CD8-positive, alpha-beta memory T cell (primary cell): ENCODE measurements at places on chromosomes 6 and 20.

DNA sequence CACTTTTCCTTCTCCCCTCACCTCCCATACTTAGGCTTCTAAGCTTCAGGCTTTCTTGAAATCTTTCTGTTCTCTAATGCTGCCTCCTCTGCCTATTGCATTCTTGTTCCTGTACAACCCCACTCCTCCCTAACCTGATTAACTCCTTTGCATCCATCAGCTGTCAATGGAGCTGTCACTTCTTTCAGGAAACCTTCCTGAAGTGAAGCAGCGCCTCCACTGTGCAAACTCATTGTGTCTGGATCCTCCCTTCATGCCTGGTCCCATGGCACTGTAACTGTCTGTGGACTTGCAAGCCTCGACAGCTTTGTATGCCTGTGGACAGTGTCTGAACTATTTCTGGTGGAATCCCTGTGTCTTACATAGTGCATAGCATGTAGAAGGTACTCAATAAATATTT is 185.0 kb downstream of the HS3ST5 start:
- H3K4me1 ChIP-seq: no peaks in the 10 kb centered on the region
- no peaks in the 10 kb centered on the region for H3K27me3 ChIP-seq
- DNase-seq: no peak

DNA sequence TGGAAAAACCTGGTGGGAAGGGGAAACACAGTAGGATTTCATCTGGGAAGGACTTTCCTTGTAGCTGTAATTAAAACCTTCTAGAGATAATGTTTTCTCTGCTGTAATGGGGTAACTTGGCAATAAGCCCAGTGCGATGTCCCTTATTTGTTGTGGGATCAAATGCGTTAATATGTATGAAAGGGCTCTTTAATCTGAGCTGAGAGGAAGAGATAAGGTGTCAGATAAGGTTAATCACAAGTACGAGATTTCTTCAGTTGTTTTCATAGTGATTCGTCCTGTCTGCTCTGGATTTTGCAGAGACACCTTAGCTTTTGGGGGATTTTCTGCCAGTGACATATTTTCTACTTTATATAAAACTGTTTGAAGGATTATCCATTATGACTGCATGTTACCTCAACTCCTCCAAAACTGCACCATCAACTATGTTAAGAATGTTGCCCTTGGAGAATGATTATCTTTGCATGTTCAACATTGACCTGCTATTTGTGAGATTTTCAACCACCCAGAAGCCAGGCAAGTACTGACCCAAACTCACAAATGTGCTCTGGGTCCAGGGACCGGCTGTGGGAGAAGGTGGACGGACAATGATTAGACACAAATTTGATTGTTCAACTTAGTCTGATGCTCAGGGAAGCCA is 21.2 kb upstream of the ELOVL5 start:
- H3K27ac ChIP-seq: no peak overlapping the region
- no peak overlapping the region for H3K4me3 ChIP-seq
- H3K4me1 ChIP-seq: no peaks in the 10 kb centered on the region
- DNase-seq: no peak

DNA sequence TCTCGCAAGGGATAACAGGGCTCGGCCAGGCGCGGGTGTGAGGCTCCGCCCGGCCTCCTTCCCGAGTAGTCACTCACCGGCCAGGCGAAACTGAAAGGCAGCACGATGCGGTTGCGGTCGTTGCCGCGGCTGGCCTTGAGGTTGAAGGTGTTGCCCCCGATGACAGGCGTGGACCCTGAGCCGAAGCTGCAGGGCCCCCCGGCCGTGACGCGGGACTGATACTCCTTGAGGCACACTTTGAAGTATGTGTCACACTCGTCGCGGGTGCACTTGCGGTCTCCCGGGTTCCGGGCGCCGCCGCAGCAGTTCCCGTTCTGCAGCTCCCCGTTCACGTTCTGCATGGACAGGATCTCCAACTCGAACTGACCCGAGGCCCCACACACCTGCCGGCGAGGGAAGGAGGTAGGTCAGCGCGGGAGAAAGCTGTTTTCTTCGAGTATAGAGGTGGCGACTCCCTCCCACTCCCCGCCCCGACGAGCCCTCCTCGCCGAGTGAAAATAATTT is 1.1 kb downstream of the JAG1 start:
- no peak overlapping the region for H3K27ac ChIP-seq
- H3K36me3 ChIP-seq: no peaks in the 10 kb centered on the region
- DNase-seq: no peak
- H3K27me3 ChIP-seq: peaks cover 9% of the 10 kb centered on the region
- H3K4me3 ChIP-seq: no peak overlapping the region
- H3K4me1 ChIP-seq: no peaks in the 10 kb centered on the region

DNA sequence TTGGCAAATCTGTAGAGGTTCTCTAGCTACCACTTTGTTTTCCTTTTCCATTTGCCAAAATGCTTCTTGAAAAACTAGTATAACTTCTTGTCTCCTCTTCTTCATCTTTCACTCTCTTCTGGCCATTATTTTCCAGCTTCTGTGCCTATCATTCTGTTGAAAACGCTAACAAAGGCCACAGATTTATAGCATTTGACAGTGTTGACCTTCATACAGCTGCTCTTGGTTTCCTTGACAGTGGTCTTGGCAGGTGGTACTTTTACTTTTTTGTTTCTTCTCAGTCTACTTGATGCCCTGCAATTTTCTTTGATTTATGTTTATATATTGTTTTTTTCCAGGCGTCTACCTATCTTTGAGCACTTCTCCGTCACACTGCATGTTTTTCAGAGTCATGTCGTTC is 23.7 kb downstream of the TRMT11 start:
- no peak for DNase-seq
- H3K27ac ChIP-seq: no peak overlapping the region
- H3K27me3 ChIP-seq: no peaks in the 10 kb centered on the region
- no peak overlapping the region for H3K4me3 ChIP-seq
- H3K36me3 ChIP-seq: peaks cover 11% of the 10 kb centered on the region
- H3K4me1 ChIP-seq: no peaks in the 10 kb centered on the region

DNA sequence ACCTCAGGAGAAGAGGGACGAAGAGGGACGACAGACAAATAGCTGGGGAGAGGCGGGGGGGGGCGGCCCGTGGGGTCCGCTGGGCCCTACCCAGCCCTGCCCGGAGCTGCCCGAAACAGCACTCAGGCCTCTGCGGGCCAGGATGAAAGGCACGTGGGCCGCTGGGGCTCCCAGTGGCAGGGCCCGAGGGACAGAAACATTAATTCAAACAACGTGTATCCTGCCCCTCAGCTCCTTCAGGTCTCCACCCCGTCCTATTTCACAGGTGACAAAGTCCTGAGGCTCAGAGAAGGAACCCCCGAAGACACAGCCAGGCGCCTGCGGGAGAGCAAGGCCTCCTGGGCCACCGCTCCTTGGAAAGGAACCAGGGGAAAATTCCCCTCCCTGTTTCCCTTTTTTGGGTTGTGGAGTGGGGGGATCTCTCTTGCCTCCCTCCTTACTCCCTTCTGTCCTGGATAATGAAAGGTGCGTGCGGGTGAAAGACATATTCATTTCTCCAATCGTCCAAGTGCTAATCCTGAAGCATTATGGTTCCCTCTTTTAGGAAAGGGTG is 93.3 kb downstream of the RNASET2 start:
- peaks cover 4% of the 10 kb centered on the region for H3K4me1 ChIP-seq
- H3K36me3 ChIP-seq: no peaks in the 10 kb centered on the region
- DNase-seq: no peak
- H3K4me3 ChIP-seq: peak overlapping the region; percentile 59
- H3K27me3 ChIP-seq: peaks cover 10% of the 10 kb centered on the region
